ENCODE measurements at places on chromosomes 16 and 17. TPM values are rescaled to one million over a fixed set of nuclear protein-coding genes. Genes with fewer than 3 reads are reported as not detected.

GRCh38 chr17:74077231-74077630, 126.2 kb upstream of the RPL38 start:
- peaks cover 1% of the 10 kb centered on the region for H3K27me3 ChIP-seq
- H3K4me1 ChIP-seq: no peaks in the 10 kb centered on the region
- H3K4me3 ChIP-seq: no peak overlapping the region
- DNase-seq: no peak

DNA sequence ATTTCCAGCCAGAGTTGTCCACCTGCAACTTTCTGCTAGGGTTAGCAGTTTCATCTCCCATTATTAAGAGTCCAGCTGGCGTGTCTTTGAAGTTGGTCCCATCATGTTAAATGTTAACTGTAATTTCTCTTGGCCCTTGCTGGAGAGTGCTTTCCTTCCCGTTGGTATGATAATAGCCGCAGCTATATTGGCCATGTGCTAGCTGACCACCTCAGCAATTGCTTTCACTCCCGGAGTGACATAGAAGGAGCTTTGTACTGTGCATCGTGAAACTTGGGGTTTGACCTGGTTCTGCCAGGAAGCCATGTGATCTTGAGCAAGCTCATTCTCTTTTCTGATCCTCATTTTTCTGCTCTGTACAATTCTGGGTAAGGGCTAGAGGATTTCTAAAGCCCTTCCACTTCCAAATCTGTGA, 81.0 kb upstream of the TBX2 start:
- H3K36me3 ChIP-seq: no peaks in the 10 kb centered on the region
- no peaks in the 10 kb centered on the region for H3K27me3 ChIP-seq
- no peak for DNase-seq
- no peak overlapping the region for H3K27ac ChIP-seq
- no peaks in the 10 kb centered on the region for H3K4me1 ChIP-seq
- H3K4me3 ChIP-seq: no peak overlapping the region

DNA sequence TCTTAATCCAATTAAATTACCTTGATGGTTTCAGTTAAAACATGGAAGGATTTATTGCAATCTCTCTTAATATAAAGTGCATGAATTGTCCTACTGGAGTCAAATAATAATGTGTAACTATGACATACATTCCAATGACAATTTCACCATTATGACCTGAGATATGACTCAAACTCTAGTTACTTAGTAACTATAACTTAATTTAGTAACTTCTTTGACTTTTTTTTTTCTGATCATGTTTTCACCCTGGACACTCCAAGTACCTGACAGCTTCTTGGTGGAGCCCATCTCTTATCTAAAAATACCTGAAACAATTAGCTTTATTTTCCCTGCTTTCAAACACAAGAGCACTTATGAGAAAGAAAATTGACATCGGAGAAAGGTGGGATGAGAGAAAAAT, 123.7 kb downstream of the STX8 start:
- H3K36me3 ChIP-seq: no peaks in the 10 kb centered on the region
- DNase-seq: no peak
- no peaks in the 10 kb centered on the region for H3K27me3 ChIP-seq
- no peak overlapping the region for H3K4me3 ChIP-seq
- no peaks in the 10 kb centered on the region for H3K4me1 ChIP-seq

DNA sequence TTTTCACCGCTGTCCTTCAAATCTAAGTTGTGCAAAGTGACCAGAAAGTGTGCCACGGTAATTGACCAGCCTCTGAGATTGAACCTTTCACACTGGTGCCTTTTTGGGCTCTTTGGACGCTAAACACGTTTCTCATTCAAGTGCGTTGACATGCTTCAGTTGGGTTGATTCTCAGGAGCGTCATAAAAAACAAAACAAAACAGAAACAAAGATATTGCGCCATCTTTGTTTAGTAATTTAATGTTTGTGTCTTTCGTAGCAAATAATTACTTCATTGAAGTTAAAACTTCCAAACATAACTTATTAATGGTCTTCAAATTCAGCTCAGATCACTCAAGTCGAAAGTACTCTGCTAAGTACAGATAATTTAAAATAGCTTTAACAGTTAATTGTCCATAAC, 80.2 kb downstream of the OR1D5 start:
- no peaks in the 10 kb centered on the region for H3K4me1 ChIP-seq
- no peak for DNase-seq
- peaks cover 9% of the 10 kb centered on the region for H3K36me3 ChIP-seq

DNA sequence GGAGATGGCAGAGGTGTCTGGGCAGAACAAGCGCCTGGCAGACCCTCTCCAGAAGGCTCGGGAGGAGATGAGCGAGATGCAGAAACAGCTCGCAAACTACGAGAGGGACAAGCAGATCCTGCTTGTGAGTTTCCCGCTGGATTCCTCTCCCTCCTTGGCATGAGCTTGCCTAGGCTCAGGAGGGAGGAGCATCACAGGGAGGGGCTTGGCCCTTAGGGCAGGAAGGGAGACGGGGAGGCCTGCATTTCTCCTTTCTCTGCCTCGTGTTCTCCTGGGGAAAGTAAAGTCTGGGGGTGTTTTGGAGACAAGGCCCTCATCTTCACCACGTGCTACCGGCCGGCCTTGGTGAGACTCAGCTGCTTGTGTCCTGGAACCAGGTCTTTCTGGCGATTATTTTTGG, 18.0 kb upstream of the DBNDD1 start:
- H3K27ac ChIP-seq: no peak overlapping the region
- H3K4me1 ChIP-seq: no peaks in the 10 kb centered on the region
- H3K36me3 ChIP-seq: peaks cover 7% of the 10 kb centered on the region
- no peaks in the 10 kb centered on the region for H3K27me3 ChIP-seq

DNA sequence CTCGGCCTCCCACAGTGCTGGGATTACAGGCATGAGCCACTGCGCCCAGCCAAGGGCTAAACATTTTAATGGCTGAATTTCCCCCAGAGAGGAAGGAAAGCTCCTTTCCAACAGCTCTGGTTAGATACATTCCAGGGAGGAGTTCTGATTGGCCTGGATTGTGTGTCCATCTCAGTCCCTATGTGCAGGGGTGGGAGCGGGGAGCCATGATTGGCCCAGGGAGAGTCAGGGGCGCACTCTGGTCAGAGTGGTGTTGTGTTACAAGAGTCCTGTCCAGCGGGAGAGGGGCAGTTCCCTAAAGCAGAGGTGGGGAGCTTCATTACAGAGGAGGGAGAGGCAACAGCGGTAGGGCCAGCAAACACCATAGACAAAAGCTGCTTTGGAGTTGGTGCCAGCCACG, 75.0 kb downstream of the RAP1GAP2 start:
- DNase-seq: no peak
- no peak overlapping the region for H3K27ac ChIP-seq

GRCh38 chr16:88857728-88858339, 907 bp downstream of the TRAPPC2L start:
- peak overlapping the region; percentile 97 for H3K27ac ChIP-seq
- no peaks in the 10 kb centered on the region for H3K27me3 ChIP-seq

DNA sequence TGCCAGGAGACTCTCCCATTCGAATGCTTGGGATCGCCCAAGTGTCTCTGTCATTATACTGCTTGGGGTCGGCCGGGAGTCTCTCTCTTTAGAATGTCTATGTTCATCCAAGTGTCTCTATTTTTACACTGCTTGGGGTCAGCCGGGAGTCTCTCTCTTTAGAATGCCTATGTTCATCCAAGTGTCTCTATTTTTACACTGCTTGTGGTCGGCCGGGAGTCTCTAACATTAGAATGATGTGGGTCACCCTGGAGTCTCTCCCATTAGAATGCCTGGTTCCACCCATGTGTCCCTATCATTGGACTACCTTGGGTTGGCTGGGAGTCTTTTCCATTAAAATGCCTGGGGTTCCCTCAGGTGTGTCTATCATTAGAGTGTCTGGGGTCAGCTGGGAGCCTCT, 2230.4 kb downstream of the TP53TG3F start:
- H3K4me1 ChIP-seq: no peaks in the 10 kb centered on the region
- no peaks in the 10 kb centered on the region for H3K27me3 ChIP-seq
- DNase-seq: no peak

GRCh38 chr16:17171250-17172143, 299.3 kb downstream of the XYLT1 start:
- no peak overlapping the region for H3K27ac ChIP-seq
- peaks cover 5% of the 10 kb centered on the region for H3K36me3 ChIP-seq
- no peaks in the 10 kb centered on the region for H3K27me3 ChIP-seq

DNA sequence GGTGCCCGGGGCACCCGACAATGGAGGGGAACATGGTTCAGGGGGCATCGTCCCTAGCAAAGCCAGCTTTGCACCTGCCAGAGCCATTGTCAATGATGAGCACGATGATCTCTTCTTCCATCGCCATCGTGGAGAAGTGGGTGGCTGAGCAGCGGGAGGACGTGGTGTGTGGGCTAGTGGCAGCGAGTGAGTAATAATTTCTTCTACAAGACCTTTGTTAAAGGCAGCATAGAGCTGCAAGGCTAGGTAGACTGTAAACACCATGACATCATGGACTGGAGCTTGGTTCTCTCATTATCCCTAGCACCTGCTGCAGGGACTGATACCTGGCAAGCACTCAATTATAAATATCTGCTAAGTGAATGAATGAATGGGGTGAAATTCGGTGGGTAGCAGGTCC, 6.7 kb upstream of the HEATR3 start:
- H3K4me1 ChIP-seq: no peaks in the 10 kb centered on the region
- H3K27ac ChIP-seq: no peak overlapping the region
- no peaks in the 10 kb centered on the region for H3K27me3 ChIP-seq
- DNase-seq: no peak
- no peaks in the 10 kb centered on the region for H3K36me3 ChIP-seq

- H3K27ac ChIP-seq: no peak overlapping the region
- H3K27me3 ChIP-seq: no peaks in the 10 kb centered on the region
- H3K4me3 ChIP-seq: peak overlapping the region; percentile 99
- peaks cover 36% of the 10 kb centered on the region for H3K4me1 ChIP-seq
- no peak for DNase-seq
Measured at GRCh38 chr17:38797158-38797490, 2.2 kb downstream of the PIP4K2B start.

GRCh38 chr16:74477226-74477625, 55.9 kb upstream of the CLEC18B start:
- no peaks in the 10 kb centered on the region for H3K4me1 ChIP-seq
- H3K27me3 ChIP-seq: no peaks in the 10 kb centered on the region
- H3K27ac ChIP-seq: no peak overlapping the region
- H3K4me3 ChIP-seq: no peak overlapping the region

GRCh38 chr16:87842209-87842869, 27.0 kb downstream of the SLC7A5 start:
- H3K27me3 ChIP-seq: no peaks in the 10 kb centered on the region
- DNase-seq: no peak
- no peak overlapping the region for H3K4me3 ChIP-seq
- H3K36me3 ChIP-seq: peaks cover 70% of the 10 kb centered on the region

DNA sequence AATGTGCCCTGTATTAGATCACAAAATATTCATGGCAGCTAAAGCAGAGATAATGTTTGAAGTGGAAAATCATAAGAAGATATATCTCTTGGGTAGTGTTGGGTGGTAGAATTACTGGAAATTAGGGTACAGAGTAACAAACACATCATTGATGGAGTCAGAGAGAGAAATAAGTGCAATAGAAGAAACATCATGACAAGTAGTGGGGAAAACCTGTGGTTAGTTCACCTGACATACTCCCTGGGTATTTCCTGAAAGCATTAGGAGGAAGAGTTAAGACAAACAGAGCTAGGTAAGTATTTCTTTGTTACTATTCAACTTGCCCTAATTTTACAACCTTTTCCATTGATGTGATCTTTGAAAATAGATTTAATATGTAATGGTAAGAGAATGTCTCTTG, 691.9 kb upstream of the SOX9 start:
- H3K4me1 ChIP-seq: no peaks in the 10 kb centered on the region
- H3K27me3 ChIP-seq: no peaks in the 10 kb centered on the region
- no peaks in the 10 kb centered on the region for H3K36me3 ChIP-seq
- DNase-seq: no peak

- peaks cover 3% of the 10 kb centered on the region for H3K4me1 ChIP-seq
- H3K36me3 ChIP-seq: no peaks in the 10 kb centered on the region
- DNase-seq: peak; percentile 19
- no peak overlapping the region for H3K27ac ChIP-seq
Measured at GRCh38 chr16:27973678-27974077, 89.8 kb downstream of the GSG1L start.

DNA sequence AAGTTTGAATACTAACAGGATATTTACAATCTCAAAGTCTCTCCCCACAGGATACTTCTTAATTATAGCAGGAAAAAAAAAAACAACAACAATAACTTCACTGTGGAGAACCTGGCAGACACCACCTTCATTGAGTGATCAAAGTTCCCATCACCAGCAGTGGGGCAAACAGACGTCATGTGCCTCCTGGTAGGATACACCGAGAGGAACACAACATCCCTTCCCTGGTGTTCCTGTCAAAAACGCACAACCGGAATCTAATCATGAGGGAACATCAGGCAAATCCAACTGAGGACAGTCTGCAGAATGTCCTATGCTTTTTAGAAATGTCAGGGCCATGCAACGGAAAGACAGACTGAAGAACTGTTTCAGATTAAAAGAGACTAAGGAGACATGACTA, 80.0 kb downstream of the ZFHX3 start:
- H3K27me3 ChIP-seq: no peaks in the 10 kb centered on the region
- H3K4me1 ChIP-seq: no peaks in the 10 kb centered on the region
- H3K27ac ChIP-seq: no peak overlapping the region
- DNase-seq: no peak
- H3K4me3 ChIP-seq: no peak overlapping the region

DNA sequence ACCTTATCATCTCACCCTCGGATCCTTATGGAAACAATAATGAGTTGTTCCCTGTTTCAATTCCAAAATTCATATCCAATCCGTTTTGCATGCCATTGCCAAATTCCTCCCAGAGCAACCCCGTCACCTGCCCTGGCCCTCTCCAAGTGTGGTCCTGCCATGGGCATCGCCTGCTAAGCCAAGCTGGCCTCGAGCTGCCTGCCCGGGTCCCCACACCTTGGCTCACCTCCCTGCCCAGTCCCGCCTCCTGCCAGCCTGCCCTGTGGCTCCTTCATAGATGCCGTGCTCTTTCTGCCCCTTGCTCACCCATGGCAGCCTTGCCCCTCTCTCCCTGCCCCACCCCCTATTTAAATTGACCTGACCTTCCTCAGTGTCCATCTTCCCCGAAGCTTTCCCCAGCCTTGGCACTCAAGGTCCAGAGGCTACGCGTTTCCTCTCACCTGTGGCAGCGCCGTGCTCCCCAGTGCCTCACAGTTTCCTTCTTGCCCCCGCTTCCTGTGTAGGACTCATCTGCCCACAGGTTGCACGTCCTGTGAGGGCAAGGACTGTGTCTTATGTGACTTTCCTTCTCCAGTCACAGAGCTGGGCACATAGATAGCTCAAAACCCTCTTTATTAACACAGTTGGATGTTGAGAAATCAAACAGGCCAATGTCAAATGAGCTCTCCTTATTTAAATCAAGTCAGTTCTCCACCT, 12.7 kb downstream of the MAPT start:
- DNase-seq: peak; percentile 75
- H3K36me3 ChIP-seq: no peaks in the 10 kb centered on the region
- H3K27me3 ChIP-seq: peaks cover 21% of the 10 kb centered on the region

GRCh38 chr16:66568355-66568754, 2.1 kb downstream of the CMTM1 start:
- H3K4me1 ChIP-seq: peaks cover 27% of the 10 kb centered on the region
- no peak for DNase-seq
- H3K27ac ChIP-seq: no peak overlapping the region

The SOX8 gene
- 1.4 TPM for total RNA-seq

The KPNA2 gene
- 186 TPM for total RNA-seq

The KRT12 gene
- not detected for total RNA-seq

The DHRS7C gene
- not detected for total RNA-seq

The ANKRD40CL gene
- not detected for total RNA-seq

The TSPOAP1 gene
- total RNA-seq: 12.4 TPM

The BCL7C gene
- total RNA-seq: 19.5 TPM

The UNC119 gene
- total RNA-seq: 35.9 TPM

The RNF43 gene
- 1.0 TPM for total RNA-seq

The RGS9 gene
- 1.6 TPM for total RNA-seq

The GNAO1 gene
- total RNA-seq: 1.5 TPM

The RAB11FIP4 gene
- 30.3 TPM for total RNA-seq

The TNFSF13 gene
- 2.5 TPM for total RNA-seq

The GINS3 gene
- total RNA-seq: 20.2 TPM

All from activated CD4-positive, alpha-beta T cell treated with anti-CD3 and anti-CD28 coated beads for 36 hours (primary cell).